ENCODE measurements at places on chromosomes 16 and 17.

- peak overlapping the region; percentile 13 for H3K4me3 ChIP-seq
- peak overlapping the region; percentile 71 for H3K27ac ChIP-seq
- peaks cover 36% of the 10 kb centered on the region for H3K36me3 ChIP-seq
- H3K27me3 ChIP-seq: no peaks in the 10 kb centered on the region
- DNase-seq: peak; percentile 44
Observed at GRCh38 chr17:81578038-81578441, 25.9 kb upstream of the FAAP100 start.

- peaks cover 74% of the 10 kb centered on the region for H3K36me3 ChIP-seq
- peaks cover 13% of the 10 kb centered on the region for H3K4me1 ChIP-seq
- no peaks in the 10 kb centered on the region for H3K27me3 ChIP-seq
- H3K27ac ChIP-seq: no peak overlapping the region
- no peak overlapping the region for H3K4me3 ChIP-seq
- no peak for DNase-seq
Observed at GRCh38 chr16:57166951-57167350, 18.9 kb downstream of the PSME3IP1 start.

GRCh38 chr16:84973776-84974523, 37.4 kb downstream of the ZDHHC7 start:
- H3K4me1 ChIP-seq: no peaks in the 10 kb centered on the region
- no peak overlapping the region for H3K27ac ChIP-seq
- H3K4me3 ChIP-seq: no peak overlapping the region
- DNase-seq: no peak
- H3K27me3 ChIP-seq: no peaks in the 10 kb centered on the region

DNA sequence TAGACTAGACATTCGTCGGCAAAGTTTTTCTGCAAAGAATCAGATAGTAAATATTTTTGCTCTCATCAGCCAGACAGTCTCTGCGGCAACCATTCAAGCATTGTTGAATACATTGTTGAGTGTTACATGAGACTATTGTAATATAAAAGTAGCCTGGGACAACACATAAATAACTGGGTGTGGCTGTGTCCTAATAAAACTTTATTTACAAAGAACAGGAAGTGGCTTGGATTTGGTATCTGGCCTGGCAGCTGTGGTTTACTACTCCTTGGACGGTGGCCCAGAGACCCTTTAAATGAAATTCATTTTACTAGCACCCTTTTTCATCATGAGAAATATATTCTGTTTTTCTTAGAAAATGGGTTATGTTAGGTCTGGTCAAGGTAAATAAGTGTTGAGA, 297.2 kb downstream of the WWOX start:
- no peaks in the 10 kb centered on the region for H3K36me3 ChIP-seq
- no peaks in the 10 kb centered on the region for H3K4me1 ChIP-seq
- no peak for DNase-seq
- no peaks in the 10 kb centered on the region for H3K27me3 ChIP-seq
- no peak overlapping the region for H3K27ac ChIP-seq
- no peak overlapping the region for H3K4me3 ChIP-seq

- H3K27ac ChIP-seq: no peak overlapping the region
- no peak overlapping the region for H3K4me3 ChIP-seq
- H3K4me1 ChIP-seq: no peaks in the 10 kb centered on the region
- no peaks in the 10 kb centered on the region for H3K27me3 ChIP-seq
- DNase-seq: no peak
Observed at GRCh38 chr17:57755480-57756070, 10.5 kb upstream of the CCDC182 start.

GRCh38 chr16:86101137-86101896, 202.4 kb downstream of the IRF8 start:
- peaks cover 46% of the 10 kb centered on the region for H3K27me3 ChIP-seq
- H3K4me3 ChIP-seq: no peak overlapping the region
- H3K36me3 ChIP-seq: no peaks in the 10 kb centered on the region
- H3K4me1 ChIP-seq: no peaks in the 10 kb centered on the region
- DNase-seq: no peak
